ENCODE measurements at places on chromosomes 3 and 15.

GRCh38 chr3:178850450-178851190 is 221.0 kb downstream of the ZMAT3 start:
- no peak for DNase-seq

DNA sequence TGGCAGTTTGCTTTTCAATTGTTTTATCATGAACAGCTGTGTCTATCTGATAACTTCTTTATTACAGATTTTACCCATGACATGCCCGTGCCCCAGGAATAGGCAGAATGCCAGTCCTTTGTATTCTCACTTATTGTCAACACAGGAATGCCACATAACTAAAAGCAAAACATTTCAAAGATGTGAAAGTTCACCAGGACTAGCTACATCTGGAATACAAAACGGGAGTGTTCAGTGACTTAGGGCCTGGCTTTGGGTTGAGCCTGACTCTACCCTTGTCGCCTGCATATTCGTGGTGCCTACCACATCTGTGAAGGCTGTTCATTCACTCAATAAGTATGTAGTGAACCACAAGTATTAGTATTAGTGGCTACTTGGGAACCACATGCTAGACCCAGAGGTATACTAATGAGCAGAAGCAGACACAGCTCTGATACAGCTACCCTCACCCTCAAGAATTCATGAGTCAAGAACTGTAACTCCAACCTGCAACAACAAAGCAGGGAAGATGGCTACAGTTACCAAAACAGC is 2.9 kb downstream of the TNFSF10 start:
- DNase-seq = no peak

- DNase-seq = no peak
Measured at GRCh38 chr3:89101921-89102320, 5.5 kb upstream of the EPHA3 start.

DNA sequence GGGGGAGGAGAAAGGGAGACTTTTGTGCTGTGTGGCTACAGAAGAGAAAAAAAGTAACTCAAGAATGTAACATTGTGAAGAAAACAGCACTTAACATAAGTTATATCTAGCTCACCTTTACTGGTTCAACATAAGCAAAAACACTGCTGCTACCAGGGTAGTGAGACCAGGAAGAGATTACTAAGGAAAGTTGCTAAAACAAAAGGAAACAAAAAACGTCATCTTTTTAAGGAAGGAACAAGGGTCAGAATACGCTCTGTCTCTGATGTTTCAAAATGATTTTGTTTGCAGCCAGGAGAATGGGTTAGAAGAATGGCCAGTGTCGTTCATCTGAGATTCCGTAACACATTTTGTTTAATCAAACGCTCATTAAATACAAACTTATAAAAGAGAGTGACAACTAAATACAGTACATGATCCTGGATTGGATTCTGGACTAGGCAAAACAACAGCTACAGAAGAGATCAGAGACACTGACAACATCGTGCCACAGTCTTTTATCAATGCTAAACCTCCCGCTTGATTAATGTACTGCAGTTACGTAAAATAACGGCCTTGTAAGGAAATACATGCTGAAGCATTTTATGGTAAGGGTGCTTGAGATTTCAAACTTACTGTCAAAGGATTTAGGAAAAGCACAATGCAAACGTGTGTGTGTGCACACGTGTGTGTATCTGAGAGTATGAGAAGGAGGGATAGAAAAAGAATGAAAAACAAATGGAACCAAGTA is 67.7 kb downstream of the FOXP1 start:
- DNase-seq = no peak

DNA sequence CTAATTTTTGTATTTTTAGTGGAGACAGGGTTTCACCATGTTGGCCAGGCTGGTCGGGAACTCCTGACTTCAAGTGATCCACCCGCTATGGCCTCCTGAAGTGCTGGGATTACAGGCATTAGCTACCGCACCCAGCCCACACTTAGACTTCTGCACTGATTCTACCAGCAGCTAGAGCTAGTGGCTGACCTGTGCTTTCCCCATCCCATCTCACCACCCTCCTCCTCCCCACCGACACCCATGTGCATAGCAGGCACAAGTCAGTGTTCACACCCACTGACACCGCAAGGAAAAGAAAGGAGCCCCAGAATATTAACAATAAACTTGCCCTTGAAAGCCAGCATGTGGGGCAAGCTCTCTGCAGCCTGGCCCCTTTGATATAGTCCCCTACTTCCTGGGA is 11.2 kb upstream of the ABTB1 start:
- no peak for DNase-seq

DNA sequence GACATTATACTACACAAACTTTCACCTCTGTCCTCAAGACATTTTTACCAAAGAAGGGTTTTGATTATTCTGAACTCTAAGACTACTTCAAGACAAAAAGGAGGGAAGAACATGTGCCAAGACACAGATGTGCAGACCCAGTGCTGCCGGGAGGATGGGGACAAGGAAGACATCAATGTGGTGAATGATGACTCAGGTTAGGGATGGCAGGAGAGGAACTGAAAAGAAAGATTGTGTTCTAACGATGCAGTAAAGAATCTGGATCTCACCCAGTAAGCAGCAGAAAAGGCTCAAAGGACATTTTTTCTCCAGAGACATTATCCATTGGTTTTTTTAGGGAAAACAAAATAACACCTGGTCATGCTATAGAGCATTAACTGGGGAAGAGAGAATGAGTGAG is 449.9 kb upstream of the NR2F2 start:
- DNase-seq = no peak

- DNase-seq = no peak
Measured at GRCh38 chr3:124860599-124860998, 26.6 kb downstream of the ITGB5 start.

DNA sequence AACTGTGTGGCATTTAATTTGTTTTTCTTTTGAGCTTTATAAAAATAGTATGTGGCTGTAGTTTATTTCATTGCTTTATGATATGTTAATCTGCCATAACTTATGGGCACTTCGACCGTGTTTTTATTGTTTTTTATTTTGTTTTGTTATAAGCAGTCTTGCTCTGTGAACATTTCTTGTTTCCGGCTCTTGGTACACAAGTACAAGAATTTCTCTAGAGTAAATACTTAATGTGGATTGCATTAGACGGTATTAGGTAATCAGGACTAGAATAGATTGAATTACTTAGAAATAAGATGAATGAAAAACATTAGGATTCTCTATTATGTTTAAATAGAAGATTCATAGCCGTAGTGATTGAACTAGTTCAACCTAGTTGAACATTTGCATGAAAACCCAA is 2.1 kb downstream of the ZFAND6 start:
- no peak for DNase-seq

GRCh38 chr3:128327606-128328031 is 139.1 kb downstream of the DNAJB8 start:
- DNase-seq = no peak

- no peak for DNase-seq
Measured at GRCh38 chr3:19725000-19725399, 209.0 kb downstream of the EFHB start.
